ENCODE measurements at places on chromosomes 5 and 9.

- DNase-seq = no peak
Measured at GRCh38 chr5:142827934-142828576, 57.9 kb downstream of the ARHGAP26 start.

DNA sequence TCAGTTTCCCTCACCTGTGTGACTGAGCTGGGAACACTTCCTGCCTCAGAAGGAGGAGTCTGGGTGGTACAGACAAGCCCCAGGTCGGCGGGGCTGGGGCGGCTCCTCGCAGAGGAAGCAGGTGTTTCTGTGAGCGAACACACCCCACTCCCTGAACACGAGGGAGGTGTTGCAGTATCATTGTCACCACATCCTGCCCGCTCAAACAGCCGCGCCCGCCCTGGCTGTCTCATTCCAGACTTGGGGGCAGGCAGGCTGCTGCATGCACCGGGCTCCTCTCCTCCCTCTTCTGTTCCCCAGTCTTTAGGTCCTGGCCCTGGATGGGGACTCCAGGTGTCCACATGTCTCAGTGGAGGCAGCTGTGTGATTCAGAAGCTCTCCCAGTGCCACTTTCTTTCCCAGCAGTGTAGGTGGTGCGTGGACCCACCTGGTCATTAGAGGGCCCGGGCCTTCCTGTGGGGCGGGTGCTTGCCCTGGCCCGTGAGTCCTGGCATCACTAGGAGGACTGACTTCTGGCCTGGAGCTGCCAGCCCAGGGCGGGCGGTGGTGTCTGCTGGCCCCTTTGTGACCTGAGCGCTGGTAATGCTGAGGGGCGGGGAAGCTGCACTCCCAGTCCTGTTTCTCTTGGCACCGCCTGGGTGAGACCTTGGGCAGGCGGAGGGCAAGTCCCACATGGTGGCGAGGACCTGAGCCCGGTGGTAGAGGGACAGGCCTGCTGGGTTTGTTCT is 18.3 kb upstream of the PHYHD1 start:
- no peak for DNase-seq

- DNase-seq = no peak
Measured at GRCh38 chr5:114612406-114612805, 250.5 kb downstream of the KCNN2 start.

DNA sequence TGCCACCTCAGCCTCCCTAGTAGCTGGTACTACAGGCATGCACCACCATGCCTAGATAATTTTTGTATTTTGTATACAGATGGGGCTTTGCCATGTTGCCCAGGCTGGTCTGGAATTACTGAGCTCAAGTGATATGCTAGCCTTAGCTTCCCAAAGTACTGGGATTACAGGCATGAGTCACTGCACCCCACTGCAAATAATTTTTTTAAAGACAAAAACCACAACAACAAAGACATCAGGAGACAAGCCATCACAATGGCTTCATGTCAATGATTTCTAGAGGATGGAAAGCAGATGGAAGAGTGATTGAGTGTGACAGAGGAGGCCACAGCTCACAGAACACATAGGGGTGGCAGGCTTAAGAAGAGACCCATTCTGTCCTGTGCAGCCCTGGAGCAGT is 97.9 kb upstream of the PCSK1 start:
- no peak for DNase-seq

- no peak for DNase-seq
Measured at GRCh38 chr5:100726116-100726515, 177.0 kb downstream of the ST8SIA4 start.

- no peak for DNase-seq
Measured at GRCh38 chr9:124190761-124191160, 67.0 kb upstream of the NEK6 start.

DNA sequence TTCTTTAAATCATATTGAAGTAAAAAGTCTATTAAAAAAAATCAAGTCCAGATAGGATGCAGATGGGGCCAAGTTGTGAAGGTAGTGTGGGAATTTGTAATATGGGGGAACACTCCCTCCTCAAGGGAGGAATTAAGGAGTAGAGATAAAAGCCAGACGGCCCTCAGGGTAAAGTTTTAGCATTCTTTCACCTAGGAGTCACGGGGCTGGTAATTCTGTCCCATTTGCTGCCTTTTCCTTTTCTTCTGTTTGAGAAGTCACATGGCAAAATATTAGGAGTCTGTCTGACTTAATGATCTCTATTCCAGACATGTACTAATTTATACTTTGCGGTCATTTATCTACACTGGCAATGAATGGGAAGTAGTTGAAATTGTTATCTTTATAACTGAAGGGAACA is 61.9 kb downstream of the SNX24 start:
- no peak for DNase-seq

DNA sequence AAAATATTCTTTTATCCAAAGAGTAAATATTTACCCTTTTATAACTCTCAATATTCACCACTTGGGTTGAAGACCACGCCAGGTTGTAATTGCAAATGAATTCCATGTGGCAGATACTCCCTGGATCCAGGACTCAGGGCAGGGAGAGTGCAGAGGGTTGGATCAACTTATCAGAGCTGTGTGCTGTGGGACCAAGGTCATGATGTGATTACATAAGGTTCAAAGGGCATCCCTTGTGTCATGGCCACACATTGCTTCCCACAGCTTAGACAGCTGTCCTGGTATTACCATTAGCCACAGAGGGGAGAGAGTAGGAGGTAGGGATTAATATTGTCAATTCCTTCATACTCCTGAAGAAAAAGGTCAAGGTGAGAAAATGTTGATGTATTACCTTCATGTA is 133.9 kb downstream of the JAKMIP2 start:
- no peak for DNase-seq

GRCh38 chr5:2207109-2207399 is 324.3 kb upstream of the IRX4 start:
- DNase-seq = no peak

DNA sequence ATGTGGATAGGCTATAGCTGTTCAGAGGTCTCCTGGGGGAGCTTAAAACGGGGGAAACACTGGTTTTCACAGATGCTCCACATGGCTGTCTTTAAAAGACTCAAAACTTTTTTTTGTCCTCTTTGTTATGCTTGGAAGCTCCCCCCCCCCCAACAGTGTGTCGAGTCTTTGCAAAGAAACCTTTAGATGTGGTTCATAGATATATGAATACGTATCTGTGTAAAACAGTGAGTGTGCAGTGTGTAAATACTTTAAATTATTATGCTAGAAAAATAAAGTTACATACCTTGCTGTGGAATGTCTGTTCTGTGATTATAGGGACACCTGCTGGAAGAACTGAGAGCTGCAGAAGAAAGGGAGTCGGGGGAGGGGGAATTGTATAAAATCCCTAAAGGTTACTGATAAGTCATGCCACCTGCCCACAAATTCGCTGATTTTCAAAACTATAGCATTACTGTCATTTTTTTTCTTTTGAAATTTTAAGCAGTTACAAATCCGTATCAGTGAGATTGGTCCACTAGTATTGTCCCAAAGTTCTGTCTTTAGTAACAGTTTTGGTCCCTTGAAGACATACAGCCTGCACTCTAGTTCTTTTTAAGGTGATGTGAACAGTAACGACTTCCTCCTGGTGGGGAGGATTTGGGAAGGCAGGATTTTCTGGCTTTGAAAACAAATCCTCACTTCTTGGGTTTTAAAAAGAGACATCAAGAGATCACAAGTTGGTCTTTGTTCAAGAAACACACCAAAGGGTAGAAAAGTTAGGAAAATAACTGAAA is 22.9 kb downstream of the RGMB start:
- DNase-seq = no peak

- DNase-seq = no peak
Measured at GRCh38 chr5:89270901-89271300, 387.9 kb upstream of the MEF2C start.

- DNase-seq = no peak
Measured at GRCh38 chr5:151239237-151239861, 13.6 kb upstream of the GM2A start.

DNA sequence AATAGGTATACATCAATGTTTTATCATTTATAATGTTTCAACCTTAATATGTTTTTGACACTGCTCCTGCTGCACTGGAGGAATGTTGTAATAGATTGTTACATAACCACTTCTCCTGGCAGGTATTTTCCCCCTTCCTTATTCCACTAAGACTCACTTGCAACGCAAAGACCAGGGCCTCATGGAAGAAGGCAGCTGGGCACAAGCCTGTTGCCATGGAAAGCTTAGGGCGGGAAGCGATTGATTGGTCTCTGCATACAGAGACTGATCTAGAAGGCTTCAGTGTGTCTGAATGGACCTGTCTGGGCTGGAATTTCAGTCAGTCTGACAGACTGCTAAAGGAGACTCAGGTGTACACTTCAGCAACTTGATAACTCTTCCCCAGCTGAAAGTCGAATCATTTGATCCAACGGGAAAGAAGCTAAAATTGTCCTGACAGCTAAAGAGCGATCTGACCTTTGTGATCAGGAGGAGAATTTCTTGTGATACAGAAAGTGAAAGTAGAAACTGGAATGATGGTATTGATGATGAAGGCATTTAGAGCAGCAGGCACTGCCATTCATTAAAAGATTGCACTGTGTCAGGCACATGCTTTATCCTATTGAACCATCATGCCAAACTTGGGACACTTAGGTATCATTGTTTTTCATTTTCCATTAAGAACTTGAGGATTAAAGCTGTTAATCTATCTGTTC is 65.1 kb downstream of the GRIA1 start:
- DNase-seq = no peak

GRCh38 chr9:115799734-115800133 is 353.9 kb upstream of the PAPPA start:
- DNase-seq = no peak

- DNase-seq = no peak
Measured at GRCh38 chr5:88732181-88732633, 150.8 kb downstream of the MEF2C start.

DNA sequence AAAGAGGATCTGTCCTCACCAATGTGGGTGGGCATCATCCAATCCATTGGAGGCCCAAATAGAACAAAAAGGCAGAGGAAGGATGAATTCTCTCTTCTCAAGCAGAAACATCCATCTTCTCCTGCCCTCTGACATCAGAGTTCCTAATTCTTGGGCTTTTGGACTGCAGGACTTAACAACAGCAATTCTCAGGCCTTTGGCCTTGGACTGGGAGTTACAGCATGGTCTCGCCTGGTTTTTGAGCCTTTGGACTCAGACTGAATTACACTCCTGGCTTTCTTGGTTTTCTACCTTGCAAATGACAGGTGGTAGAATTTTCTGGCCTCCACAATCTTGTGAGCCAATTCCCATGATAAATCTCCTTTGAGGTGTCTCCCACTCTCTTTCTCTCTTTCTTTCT is 60.5 kb upstream of the CD180 start:
- no peak for DNase-seq

DNA sequence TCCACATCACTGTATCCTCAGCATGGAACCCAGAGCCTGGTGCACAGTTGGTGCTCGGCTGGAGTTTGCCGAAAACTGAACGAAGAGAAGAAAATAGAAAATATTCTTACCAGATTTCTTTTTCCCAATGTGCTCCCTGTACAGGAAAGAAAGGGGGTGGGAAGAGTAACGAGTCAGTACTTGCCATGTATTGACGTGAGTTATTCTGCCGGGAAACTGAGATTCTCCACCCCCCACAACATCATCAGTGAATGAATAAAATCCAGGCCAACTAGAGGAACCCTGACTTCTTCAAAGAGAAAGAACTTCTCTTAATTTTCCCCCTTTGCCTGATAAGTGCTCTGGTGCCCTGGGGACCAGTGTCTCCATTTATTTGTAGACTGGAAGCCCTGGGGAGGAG is 80.6 kb downstream of the SH3PXD2B start:
- DNase-seq = no peak

- DNase-seq = no peak
Measured at GRCh38 chr9:68683433-68683832, 21.6 kb upstream of the PIP5K1B start.

DNA sequence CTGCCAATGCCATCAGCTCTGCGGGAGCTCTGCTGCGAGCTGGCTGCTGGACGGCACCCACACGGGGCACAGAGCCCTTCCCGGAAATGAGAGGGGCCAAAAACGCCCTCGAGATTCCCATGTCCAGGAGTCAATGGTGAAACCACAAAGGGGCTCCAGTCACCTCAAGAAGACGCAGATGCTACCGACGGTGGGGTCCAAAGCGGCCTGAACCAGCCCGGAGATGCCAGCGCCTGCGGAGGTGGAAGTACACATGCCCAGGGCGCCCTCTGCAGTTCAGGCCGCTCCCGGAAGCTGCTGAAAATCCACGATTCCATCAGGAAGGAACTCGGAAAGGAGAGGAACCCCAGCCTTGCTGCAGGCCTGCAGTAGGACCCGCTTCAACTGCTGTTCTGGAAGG is 82.4 kb upstream of the SELENOP start:
- no peak for DNase-seq

DNA sequence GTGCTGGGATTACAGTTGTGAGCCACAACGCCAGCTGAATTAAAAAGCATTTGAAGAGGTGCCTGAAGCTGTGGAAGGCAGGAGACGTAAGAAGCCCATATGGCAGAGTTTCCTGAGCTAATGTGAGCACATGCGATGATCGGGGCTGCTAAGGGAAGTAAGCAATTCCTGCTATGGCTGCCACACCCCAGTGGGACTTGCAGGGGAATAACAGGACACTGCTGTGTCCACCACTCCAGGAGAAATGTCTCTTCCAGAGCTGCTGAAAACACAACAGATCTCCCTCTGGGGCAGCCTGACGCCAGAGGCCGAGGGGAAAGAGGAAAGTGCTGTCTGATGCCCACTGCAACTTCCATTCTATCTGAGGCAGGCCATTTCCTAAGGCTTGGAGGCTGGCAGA is 46.2 kb upstream of the ANKRD55 start:
- no peak for DNase-seq

DNA sequence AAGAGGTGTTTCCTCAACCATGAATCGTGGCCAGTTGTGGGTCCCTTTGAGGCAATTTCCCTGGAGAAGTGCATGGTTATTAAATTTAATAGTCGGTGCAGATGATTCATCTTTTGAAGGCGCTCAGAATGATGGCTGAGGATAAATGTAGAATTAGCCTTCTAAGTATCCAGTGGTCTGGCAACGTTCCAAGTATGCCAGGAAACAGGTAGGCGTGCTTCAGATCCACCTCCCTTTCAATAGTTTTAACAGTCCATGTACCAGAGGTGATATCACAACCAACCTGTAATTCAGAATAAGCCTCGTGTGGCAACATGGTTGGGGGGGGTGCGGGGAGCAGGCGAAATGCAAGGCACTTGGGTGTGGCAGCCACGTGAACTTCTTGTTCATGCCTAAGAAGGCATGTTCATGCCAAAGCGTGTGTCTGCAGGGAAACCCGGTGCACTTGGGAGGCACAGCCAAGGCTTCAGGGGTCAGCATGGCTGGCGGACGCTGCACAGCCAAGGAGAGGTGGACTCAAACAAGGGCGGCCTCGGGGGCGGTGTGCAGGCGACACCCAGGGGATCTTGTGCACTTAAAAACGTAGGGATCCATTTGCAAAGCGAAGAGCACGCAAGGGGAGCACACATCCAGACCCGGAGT is 5.2 kb upstream of the NKD2 start:
- DNase-seq = no peak

DNA sequence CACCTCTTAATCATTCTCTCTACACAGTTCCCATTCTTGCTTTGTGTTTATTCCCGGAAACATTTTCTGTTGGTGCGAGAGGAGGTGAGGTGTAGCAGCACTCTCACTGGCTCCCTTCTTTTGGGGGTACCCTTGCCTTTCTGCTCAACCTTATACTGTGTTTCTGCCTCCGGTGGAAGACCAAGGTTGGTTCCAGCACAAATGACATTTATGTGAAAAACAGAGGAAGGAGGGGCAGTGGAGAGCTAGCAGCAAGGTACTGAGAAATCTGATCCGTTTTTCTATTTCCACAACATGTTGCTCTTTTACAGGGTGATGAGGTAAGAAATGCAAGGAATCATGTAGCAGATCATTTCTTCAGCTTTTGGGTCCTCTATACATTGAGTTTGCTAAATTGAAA is 648.0 kb upstream of the DMAC1 start:
- no peak for DNase-seq

Measured in cortex of kidney (tissue), 1 donor.